Activated CD8-positive, alpha-beta T cell treated with anti-CD3 and anti-CD28 coated beads, Interleukin-2, amount 10 ng/mL, durations not matched to agents 7 days and 5 days (primary cell): ENCODE measurements at places on chromosomes 5 and 9. TPM values are rescaled to one million over a fixed set of nuclear protein-coding genes. Genes with fewer than 3 reads are reported as not detected.

- DNase-seq = no peak
These were observed 96.6 kb downstream of the NLN start for GRCh38 chr5:65818592-65818991.

FABP6 gene
- total RNA-seq = not detected

DNA sequence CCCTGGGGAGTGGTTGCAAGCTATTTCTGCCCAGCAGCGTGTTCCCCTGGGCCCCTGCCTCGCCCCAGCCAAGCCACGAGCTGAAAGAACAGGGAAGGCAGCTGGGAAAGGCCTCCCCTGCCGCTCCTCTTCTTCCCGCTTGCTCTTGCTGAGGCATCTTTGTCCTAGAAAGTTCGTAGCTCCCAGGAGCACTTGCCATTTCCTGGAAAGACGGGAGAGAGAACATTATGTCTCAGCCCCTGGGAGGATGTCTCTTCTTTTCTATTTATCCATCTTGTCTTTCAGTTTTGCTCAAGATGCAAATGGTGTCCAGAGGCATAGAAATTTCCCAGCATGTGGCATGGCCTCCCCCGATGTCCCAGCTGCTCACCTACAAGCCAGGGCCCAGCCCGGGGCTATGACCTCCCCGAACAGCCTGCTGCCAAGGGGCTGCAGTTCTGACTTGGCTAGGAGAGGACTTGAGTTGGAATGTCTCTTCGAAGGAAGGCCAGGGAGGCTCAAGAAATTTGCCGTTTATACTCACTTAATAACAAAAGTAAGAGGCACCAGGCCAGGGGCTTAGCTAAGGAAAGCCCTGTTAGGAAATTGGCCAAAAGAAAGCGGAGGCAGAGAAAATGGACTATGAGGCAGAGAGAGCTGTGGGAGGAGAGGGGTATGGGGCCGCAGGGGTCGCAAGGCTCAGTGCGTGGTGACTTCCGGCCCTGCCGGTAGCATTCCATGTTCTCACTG is 87.3 kb downstream of the LIFR start:
- DNase-seq = no peak

DNA sequence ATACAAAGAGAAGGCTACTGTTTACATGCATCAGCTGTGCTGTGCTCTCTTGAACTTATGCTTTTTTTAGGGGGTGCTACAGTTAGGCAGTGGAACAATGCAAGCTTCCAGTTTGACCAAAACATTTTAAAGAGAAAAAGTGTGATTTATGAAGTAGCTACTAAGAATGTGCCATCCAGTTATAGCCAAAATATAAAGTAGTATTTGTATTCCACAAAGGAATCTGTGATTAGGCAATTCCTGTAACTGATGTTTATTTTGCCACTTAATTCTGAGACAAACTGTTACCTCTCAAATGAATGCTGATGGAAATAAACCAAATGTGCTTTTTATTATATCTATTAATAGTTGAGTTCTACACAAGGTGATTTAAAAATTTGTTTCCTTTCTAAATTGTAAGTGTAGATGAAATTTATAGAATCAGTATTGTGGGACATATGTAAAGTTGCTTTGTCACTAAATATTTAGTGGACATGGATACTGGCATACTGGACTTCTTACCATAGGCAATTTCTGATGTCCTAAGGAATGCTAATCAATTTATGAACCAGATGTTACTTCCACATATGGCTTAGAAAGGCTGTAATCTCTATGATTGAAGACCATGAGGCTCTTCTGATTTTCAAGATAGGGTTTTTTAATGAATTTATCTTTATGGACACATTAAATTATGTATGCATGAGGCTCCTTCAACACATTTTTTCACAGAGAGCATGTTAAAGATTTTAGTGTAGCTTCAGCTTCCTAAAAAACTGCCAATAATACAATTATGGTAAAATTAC is 410.2 kb downstream of the PRR16 start:
- no peak for DNase-seq

GRCh38 chr5:1668141-1668721 is 131.4 kb downstream of the MRPL36 start:
- no peak for DNase-seq

NKD2 gene
- total RNA-seq = 1.3 TPM

DNA sequence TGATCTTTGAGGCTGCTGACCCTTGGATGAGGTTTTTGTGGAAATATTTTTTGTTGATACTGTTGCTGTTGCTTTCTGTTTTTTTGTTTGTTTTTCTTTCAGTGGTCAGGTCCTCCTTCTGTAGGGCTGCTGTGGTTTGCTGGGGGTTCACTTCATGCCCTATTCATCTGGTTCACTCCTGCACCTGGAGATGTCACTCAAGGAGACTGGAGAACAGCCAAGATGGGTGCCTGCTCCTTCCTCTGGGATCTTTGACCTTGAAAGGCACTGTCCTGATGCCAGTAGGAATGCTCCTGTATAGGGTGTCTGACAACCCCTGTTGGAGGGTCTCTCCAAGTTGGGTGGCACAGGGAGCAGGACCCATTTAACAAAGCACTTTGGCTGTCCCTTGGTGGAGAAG is 67.0 kb upstream of the ACTBL2 start:
- no peak for DNase-seq

GRCh38 chr9:81074221-81074620 is 615.1 kb downstream of the TLE1 start:
- no peak for DNase-seq

GRCh38 chr9:96006296-96006879 is 130.9 kb downstream of the ERCC6L2 start:
- no peak for DNase-seq

- DNase-seq = no peak
These were observed 191.1 kb downstream of the MELK start for GRCh38 chr9:36763778-36764177.

- DNase-seq = no peak
These were observed 348.3 kb upstream of the TUSC1 start for GRCh38 chr9:26026423-26027100.

GRCh38 chr9:131772940-131773339 is 33.1 kb upstream of the RAPGEF1 start:
- no peak for DNase-seq

SLCO6A1 gene
- not detected for total RNA-seq

- DNase-seq = no peak
These were observed 163.4 kb downstream of the ICE1 start for GRCh38 chr5:5585751-5586341.

DNA sequence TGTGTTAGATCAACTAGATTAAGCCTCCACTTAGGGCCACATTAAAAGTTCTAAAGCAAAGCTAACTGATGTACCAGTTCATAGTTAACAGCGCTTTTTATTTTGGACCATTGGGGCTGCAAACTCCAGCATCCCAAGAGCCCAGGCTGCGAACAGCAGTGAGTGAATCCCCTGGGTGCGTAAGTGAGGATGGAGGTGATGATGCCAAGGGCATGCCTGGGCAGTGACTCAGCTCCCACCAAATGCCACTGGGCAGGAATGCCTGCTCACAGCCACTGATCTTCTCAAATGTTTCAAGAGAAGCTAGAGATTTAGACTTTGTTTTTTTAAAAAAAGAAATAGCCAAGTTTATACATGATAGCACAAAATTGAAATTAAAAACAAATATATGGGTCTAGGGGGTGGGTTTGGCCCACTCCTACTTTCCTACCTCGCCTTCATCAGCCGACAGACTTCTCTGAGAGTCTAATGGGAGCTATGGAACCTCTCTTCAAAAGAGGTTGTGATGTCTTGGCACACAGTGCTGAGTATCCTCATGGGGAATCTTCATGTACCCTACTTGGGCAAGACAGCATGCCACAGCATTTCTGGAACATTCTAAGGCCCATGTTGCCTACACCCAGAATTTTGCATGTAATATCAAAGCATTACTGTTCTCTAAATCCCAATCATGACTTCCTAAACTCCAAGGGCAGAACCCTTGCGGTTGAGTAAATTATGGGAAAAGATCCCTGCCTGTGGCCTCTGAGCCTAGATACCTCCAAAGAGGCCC is 398.1 kb downstream of the EBF1 start:
- DNase-seq = no peak

- DNase-seq = no peak
These were observed 221.3 kb downstream of the PIK3R1 start for GRCh38 chr5:68436686-68437520.

PCDHB6 gene
- total RNA-seq = not detected

SV2C gene
- 0.03 TPM for total RNA-seq

IL13 gene
- total RNA-seq = 1.6 TPM
